ENCODE measurements at places on chromosomes 4 and X.
A peak's percentile ranks its signal among the peaks of the same experiment; 100 is the strongest.

DNA sequence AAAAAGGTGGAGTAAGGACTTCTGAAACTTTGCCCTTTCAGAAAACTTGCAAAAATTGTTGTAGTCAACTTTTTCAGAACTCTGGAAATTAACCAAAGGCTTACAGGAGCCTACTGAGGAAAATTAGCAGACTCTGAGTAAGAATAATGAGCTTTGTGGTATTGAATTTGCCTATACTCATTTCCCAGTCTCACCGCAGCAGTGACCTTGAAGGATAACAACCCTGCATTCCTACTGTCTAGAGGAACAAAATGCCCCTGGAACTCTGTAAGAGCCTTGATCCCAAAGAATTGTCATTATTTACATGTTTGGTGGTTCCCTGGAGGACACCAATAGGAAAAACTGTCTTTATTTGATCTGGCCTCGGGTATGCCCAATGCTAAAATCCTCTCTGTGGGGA, 57.9 kb downstream of the MND1 start:
- no peak for DNase-seq

DNA sequence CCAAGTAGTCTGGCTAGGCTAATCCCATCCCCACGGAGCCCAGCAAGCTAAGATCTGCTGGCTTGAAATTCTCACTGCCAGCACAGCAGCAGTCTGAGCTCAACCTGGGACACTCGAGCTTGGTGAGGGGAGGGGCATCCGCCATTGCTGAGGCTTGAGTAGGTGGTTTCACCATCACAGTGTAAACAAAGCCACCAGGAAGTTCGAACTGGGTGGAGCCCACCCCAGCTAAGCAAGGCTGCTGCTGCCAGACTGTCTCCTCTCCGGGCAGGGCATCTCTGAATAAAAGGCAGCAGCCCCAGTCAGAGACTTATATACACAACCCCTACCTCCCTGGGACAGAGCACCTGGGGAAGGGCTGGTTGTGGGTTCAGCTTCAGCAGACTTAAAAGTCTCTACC, 639.6 kb downstream of the IQCM start:
- no peak for DNase-seq

DNA sequence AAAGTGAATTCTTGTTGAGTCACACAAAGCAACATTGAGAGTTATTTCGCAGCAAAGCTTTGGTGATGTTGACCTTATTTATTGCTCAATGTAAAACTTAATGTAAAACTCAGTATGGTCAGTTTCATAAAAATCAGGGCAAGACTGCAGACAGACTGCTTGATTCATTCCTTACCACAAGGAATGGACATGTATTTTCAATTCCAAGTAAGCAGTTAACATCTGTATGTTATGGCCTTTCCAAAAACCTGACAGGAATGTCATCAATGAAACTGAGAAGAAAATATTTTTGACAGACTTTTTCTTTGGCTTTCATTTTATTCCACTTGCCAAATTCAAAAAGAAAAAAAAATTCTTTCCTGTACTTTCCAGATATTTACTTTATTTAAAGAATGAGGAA, 488.3 kb downstream of the ANKRD50 start:
- no peak for DNase-seq

DNA sequence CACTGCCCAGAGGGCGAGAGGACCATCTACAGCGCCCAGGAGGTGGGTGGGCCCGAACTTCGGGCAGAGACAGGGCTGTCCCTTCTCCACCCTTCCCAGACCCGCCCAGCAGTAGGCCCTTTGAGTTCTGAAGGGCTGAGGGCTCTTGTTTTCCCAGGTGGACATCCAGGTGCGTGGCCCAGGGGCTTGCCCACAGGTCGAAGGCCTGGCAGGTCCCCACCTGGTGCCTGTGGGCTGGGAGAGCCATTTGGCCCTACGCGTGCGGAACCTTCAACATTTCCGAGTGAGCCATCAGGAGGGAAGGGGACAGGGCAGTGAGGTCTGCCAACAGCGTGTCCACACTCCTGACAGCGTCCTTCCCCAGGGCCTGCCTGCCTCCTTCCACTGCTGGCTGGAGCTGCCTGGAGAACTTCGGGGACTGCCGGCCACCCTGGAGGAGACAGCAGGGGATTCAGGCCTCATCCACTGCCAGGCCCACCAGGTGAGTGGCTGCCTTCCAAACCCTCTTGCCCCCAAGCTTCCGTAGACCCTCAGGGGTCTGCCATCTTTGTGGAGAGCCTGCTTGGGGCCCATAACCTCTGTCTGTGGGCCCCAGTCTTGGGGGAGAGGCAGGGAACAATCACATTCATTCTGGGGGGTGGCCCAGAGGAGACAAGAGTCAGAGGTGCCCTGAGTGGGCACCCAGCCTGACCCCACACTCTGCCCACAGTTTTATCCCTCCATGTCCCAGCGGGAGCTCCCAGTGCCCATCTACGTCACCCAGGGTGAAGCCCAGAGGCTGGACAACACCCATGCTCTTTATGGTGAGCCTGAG, 6.8 kb downstream of the PLXNB3 start:
- no peak for DNase-seq

DNA sequence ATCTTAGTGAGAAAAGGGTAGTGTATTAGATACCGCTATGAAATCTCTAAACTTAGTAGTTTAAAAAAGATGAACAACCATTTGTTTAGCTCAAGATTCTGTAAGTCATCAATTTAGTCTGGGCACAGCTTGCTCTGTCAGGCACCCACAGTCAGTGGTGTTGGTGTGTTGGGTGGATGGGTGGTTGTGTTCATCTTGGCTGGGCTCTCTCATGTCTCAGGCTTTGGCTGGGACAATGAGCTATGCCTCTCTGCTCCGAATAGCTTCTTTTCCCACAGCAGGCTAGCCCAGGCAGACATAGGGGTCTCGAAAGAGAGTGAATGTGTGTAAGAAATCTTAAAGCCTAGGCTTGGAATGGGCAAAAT, 127.0 kb upstream of the GATB start:
- DNase-seq: no peak

GRCh38 chr4:188911199-188911598, 772.0 kb downstream of the TRIML1 start:
- no peak for DNase-seq

DNA sequence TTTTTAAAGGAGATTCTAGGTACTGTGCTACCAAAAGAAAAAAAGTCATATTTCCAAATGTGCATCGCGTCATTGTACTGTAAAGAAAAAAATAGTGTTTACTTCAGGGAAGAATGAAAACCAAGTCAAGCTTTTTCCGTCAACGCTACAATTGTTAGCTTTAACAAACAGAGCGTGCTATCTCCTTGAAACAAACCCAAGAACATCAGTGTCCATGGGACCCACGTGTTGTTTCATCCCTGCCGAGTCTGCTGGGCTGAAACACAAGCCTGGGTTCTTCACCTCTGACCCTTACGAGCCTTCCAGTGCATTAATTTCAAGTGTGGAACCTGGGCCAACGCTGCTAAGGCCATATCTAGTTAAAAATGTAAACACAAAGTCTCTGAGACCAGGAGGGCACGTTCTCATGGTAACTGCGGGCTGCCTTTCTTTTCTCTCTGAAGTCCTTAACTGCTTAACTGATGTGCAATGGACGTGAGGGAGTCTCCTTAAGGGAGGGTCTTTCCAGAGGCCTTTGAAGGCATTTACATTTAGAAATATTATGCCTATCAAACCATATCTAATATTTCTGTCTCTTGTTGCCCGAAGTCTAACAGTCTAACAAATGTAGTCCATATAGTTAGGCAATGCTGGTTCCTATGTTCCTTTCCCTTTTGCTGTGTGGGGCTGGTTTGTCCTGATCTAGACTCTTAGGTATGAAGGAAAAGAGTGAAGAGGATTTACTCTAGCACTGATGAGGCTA, 36.3 kb downstream of the ING2 start:
- DNase-seq: no peak

DNA sequence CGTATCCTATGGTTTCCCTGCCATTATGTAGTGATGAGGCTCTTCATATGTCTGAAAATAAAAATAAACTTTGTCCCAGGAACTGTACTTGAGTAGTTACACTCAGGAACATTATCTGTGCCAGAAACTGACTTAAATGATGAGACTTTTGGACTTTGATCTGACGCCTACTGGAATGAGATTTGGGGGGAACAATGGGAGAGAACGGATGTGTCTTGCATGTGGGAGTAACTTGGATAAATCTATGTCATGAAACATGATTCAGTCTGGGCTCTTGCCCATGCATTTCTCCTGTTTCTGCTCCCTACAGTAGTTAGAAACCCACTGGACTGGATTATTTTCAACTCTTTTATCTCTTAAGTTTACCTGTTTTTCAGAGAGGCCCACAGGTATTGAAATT, 2351.4 kb downstream of the PCDH7 start:
- no peak for DNase-seq

GRCh38 chr4:19577097-19577496, 674.6 kb upstream of the SLIT2 start:
- DNase-seq: no peak

GRCh38 chr4:120839974-120840751, 82.4 kb downstream of the PRDM5 start:
- no peak for DNase-seq

DNA sequence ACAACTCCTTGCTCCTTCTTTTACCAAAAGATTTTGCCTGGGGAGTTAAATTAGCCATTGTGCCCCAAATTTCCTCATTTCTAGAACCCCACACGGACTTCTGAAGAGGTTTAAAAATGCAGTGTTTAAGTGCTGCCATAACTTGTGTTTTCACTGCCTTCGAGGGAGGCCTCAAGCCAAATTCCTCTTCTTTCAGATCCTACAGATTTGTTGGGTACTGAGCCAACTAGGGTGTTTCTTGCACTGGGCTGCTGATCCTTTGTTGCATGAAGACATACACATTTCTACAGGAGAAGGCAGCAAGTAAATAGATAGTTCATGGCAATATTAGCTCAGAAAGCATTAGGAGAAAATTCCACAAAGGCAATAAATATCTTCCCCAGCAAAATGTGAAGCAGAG, 43.8 kb downstream of the GLRA2 start:
- DNase-seq: no peak

DNA sequence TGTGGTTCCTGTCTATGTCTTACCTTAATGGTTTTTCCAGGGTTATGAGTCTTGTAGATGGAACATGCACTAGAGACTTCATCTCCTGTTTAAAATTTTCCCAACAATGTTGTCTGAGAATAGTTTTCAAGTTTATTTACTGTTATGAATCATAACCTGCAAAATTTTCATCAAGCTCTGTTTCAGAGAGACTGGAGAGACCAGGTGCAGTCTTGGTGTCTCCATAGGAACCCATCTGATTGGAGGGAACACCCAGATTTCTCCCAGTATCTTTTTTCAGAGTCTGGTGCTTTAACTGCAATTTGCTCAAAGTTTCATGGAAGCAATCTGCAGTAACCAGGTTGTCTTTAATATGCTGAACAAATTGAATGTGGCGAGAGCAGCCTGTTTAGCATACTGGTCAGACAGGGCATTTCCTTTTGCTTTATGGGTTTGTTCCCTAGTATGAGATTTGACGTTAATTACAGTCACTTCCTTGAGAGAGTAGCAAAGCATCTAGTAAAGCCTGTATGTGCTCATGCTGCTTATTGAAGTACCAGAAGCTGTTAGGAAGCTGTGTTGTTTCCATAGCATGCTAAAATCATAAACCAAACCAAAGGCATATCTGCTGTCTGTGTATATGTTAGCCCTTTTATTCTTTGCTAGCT, 18.8 kb upstream of the VSIG1 start:
- DNase-seq: no peak

DNA sequence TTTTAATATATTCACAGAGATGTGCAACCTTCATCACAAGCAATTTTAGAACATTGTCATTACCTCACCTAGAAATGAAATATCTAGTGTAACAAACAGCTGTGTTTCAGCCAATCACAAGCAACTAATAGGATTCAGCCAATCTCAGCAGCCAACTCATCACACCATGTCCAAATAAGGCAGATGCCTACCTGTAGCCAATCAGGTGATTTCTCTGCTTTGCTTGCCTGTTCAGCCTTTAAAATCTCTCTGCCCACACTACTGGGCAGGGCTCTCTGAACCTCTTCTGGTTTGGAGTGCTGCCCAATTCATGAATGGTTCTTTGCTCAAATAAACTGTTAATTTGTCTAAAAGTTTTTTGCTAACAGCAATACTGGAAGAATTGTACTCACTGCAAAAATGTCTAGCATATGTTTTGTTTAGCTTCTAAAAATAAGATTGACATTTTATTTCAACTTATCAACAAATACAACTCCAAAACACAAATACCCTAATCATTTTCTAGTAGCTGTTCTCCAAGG, 52.4 kb upstream of the IGFBP7 start:
- DNase-seq: no peak

DNA sequence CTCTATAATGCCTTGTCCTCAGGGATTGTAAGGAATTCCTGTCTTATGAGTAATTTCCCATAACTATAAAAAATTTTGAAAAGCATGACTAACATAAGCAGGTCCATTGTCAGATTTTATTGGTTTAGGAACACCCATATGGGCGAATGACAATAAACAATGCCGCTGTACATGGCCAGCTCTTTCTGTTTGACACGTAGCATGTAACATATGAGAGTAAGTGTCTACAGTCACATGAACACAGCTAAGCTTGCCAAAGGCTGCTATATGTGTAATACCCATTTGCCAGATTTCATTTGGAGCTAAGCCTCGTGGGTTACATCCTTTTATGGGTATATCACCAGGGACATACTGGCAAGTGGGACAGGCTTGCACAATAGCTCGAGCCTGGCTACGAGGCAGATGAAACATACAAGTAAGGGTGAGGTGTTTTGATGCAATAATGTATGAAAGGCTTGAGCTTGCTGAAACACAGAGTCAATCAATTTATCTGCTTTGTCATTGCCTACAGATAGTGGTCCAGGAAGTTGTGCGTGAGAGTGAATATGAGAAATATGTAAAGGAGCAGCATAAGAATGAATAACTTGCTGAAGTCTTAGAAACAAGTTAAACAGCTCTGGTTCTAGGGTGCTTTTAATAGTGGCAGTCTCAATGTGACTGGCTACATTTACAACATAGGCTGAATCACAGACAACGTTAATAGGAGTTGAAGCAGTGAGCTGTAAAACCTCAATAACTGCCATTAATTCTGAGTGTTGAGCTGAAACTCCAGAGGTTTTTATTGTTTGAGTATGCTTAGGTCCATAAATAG, 67.4 kb upstream of the UGT2B10 start:
- peak; percentile 2 for DNase-seq

DNA sequence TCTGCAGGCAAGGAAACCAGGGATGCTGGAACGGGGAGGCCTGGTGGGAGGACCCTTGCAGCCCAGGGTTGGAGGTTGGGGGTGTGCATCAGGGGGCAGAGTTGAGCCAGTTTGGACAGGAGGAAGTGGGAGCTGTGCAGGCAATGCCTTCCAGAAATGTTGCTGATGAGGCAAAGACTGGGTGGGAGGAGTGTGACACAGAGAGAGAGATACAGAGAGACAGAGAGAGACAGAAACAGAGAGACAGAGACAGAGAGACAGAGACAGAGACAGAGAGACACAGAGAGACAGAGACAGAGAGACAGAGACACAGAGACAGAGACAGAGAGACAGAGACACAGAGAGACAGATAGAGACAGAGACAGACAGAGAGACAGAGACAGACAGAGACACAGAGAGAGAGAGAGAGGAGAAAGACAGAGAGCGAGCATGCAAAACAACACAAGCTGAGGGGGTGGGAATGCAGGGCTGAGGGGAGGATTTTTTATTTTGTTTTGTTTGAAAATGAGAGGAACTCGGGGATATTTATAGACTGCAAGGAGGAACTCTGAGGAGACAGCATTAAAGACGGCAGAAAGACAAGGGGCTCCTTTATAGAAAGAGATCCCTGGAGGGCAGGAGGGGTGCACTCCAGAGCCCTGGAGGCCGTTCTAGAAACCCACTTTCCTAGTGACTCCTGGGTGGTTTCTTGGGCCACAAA, 1.9 kb upstream of the HAUS3 start:
- DNase-seq: peak; percentile 65

- no peak for DNase-seq
These were observed 44.1 kb downstream of the PPM1K start for GRCh38 chr4:88240297-88240714.
